ENCODE measurements at places on chromosomes 4 and X. TPM values are rescaled to one million over a fixed set of nuclear protein-coding genes. Genes with fewer than 3 reads are reported as not detected.

The AWAT2 gene
- not detected for total RNA-seq

The RHOXF2 gene
- not detected for total RNA-seq

DNA sequence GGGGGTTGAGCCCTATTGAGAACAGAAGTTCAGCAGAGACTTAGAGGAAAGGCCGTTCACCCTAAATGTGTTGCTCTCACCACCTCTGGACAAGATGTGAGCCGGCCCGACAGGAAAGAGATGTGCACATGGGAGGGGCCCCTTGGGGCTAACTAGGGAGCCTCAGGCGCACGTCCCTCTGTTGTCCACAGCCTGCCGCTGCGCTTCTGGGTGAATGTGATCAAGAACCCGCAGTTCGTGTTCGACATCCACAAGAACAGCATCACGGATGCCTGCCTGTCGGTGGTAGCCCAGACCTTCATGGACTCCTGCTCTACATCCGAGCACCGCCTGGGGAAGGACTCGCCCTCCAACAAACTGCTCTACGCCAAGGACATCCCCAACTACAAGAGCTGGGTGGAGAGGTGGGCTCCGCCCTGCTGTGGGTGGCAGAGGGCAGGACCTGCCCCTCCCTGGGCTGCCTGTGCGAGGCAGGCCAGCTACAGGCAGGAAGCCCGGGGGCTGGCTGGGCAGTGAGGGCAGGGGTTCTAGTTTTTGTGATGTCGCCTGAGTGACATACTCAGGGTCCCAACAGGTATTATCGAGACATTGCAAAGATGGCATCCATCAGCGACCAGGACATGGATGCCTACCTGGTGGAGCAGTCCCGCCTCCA is 8.0 kb downstream of the LAGE3 start:
- H3K27me3 ChIP-seq, result peaks cover 13% of the 10 kb centered on the region
- H3K4me3 ChIP-seq, result no peak overlapping the region
- no peak overlapping the region for H3K27ac ChIP-seq

GRCh38 chr4:149933883-149934282 is 118.2 kb upstream of the IQCM start:
- DNase-seq, result peak; percentile 42
- H3K4me3 ChIP-seq, result no peak overlapping the region
- no peaks in the 10 kb centered on the region for H3K27me3 ChIP-seq
- H3K4me1 ChIP-seq, result no peaks in the 10 kb centered on the region
- no peaks in the 10 kb centered on the region for H3K36me3 ChIP-seq
- no peak overlapping the region for H3K27ac ChIP-seq

- H3K4me1 ChIP-seq, result no peaks in the 10 kb centered on the region
- peaks cover 74% of the 10 kb centered on the region for H3K27me3 ChIP-seq
- H3K4me3 ChIP-seq, result no peak overlapping the region
- H3K36me3 ChIP-seq, result no peaks in the 10 kb centered on the region
- H3K27ac ChIP-seq, result no peak overlapping the region
- DNase-seq, result no peak
Observed at GRCh38 chrX:71912156-71912555, 1.5 kb downstream of the NHSL2 start.

DNA sequence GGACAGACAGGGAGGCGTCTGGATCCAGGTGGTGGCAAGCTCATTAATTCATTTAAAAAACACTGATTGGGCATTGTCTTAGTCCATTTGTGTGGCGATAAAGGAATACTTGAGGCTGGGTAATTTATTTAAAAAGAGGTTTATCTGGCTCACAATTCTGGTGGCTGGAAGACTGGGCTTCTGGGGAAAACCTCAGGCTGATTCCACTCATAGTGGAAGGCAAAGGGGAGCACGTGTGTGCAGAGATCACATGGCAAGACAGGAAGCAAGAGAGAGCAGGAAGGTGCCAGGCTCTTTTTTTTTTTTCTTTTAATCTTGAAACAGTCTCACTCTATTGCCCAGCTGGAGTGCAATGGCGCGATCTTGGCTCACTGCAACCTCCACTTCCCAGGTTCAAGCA is 100.2 kb upstream of the METTL14 start:
- H3K4me3 ChIP-seq, result no peak overlapping the region
- H3K36me3 ChIP-seq, result no peaks in the 10 kb centered on the region
- no peaks in the 10 kb centered on the region for H3K27me3 ChIP-seq
- DNase-seq, result no peak

DNA sequence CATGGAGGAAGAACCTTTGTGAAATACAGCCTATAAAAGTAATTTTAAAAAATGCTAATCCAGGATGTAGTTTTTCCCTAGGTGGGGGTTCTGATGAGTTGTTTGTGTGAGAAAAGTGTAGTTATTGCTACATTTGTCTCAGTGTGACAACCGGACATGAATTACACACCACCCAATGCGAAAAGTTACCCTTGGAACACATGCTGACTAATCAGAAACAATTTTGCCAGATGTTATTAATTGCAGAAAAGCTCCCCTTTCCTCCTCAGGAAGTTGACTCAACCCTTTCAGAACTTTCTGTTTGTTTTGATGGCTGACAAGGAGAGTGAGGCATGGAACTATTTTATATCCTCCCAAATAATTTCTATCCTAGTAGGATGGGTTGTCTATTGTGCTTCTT is 38.1 kb upstream of the EDA2R start:
- no peaks in the 10 kb centered on the region for H3K27me3 ChIP-seq
- peaks cover 16% of the 10 kb centered on the region for H3K4me1 ChIP-seq
- peak; percentile 82 for DNase-seq
- H3K36me3 ChIP-seq, result no peaks in the 10 kb centered on the region

The TLR10 gene
- total RNA-seq, result not detected

DNA sequence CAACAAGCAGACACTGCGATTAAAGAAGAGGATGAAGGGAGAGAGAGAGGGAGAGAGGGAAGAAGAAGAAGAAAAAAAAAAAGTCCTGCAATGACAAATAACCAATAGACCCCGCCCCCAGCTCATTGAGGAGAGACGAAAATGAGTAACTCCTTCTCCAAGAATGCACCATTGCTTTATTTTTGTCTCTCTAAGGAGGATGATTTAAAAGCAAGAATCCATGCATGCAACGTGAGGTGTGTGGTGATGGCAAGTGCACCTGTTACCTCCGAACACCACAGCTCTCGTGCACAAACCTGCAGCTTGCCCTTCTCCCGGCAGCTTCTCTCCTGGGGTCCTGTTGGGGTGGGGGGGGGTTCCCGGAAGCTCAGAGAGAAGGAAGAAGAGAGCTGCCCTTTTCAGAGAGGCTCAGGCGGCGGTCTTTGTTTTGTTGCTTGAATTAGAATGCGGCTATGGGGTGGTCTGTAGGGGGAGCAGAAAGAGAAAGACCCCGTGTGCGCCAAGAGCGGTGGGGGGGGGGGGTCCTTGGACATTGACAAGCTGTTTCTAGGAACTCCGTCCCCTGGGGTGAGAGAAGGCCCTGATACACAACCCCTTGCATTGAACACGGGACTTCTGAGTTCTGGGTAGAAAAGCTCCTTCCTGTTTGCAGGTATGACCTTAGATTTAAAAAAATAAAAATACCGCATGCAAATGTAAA is 100.7 kb downstream of the CRLF2 start:
- H3K27ac ChIP-seq, result no peak overlapping the region
- H3K4me3 ChIP-seq, result no peak overlapping the region
- no peaks in the 10 kb centered on the region for H3K4me1 ChIP-seq
- DNase-seq, result no peak
- H3K36me3 ChIP-seq, result peaks cover 4% of the 10 kb centered on the region

The RPGR gene
- 23.8 TPM for total RNA-seq

DNA sequence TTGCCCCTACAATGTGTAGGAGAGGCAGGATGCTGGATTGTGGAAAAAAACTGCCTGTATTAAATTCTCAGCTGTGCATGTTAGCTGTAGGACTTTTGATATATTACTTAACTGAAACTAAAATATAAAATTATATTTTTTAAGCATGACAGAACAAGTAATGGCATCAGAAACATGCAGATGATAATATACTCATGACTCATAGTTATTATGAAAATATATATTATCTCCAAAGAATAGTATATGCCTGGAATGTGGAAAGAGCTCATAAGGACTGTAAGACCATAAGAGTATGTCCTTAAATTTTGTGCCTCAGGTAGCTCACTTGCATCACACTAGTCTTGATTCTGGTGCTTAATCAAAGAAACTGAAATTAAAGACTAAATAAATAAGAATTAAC is 1100.6 kb downstream of the TECRL start:
- H3K4me3 ChIP-seq, result no peak overlapping the region
- H3K27ac ChIP-seq, result no peak overlapping the region
- H3K27me3 ChIP-seq, result no peaks in the 10 kb centered on the region

The VCX2 gene
- total RNA-seq, result not detected

The PDCL2 gene
- total RNA-seq, result not detected

DNA sequence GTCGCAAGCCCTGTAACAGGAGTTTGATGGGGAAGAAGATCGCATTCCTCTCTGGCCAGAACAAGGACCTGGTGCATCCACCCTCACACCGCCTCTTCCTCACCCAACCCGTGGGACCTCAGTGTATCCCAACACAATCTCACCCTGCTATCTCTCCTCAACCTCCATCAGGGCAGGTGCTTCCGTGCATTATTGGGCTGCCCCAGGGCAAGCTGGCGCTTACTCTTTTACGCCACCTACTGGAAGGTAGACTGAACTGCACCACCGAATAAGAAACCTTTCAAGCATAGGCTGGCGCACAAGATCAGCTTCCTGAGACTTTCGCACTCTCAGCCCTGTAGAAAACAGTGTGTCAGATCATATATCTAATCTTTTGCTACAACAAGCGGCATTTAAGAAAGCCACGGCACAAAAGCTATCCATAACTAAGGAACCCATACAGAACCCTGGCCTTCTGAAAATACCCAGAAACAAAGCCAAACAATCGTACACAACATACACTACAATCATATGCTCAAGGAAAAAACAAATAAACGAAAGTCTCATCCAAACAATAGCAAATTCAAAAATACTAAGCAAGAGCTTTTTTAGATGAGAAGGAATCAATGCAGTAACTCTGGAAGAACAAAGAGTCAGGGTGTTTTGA is 209.3 kb downstream of the UGT8 start:
- no peak overlapping the region for H3K4me3 ChIP-seq
- H3K4me1 ChIP-seq, result no peaks in the 10 kb centered on the region
- H3K36me3 ChIP-seq, result no peaks in the 10 kb centered on the region

Data from MCF 10A (cell line).